ENCODE measurements at places on chromosomes 11 and 22. TPM values are rescaled to one million over a fixed set of nuclear protein-coding genes. Genes with fewer than 3 reads are reported as not detected.

GRCh38 chr11:90321018-90321417 lies 98.2 kb upstream of the CHORDC1 start:
- H3K27ac ChIP-seq: no peak overlapping the region
- H3K27me3 ChIP-seq: no peaks in the 10 kb centered on the region
- no peak for DNase-seq
- no peak overlapping the region for H3K4me3 ChIP-seq
- no peaks in the 10 kb centered on the region for H3K4me1 ChIP-seq

DNA sequence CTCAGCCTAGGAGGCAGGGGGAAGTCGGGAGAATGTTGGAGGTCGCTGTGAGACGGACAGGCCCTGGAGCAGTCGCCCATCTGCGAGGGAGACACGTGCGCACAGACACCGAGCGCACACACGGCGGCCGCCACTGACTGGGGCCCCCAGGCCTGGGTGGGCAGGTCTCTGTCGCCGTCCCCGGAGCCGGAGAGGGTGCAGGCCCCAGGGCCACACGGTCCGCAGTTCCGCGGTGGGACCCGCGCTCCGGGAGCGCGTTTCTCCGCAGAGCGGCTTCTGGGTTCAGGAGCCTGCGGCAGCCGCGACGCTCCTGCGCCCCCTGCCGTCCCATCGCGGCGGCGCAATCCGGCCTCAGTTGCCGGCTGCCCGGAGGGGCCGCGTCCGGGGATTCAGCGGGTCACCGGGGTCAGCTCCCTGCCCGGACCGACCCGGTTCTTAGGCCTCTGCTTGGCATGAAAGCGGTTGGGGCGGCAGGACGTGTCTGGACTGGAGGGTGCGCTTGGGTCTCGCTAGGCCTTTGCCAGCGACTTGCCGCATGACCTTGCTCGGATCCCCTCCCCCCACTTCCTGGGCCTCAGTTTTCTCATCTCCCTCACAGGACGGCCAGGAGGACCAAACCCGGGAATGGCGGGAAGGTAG lies 31.2 kb downstream of the PDE2A start:
- H3K27ac ChIP-seq: peak overlapping the region; percentile 25
- H3K27me3 ChIP-seq: peaks cover 23% of the 10 kb centered on the region
- no peaks in the 10 kb centered on the region for H3K36me3 ChIP-seq

GRCh38 chr11:61749591-61750217 lies 2.7 kb upstream of the MYRF start:
- H3K4me1 ChIP-seq: peaks cover 3% of the 10 kb centered on the region
- no peaks in the 10 kb centered on the region for H3K36me3 ChIP-seq
- H3K27ac ChIP-seq: no peak overlapping the region
- no peaks in the 10 kb centered on the region for H3K27me3 ChIP-seq
- no peak overlapping the region for H3K4me3 ChIP-seq

Gene POLA2
- total RNA-seq: 9.7 TPM

Gene OLFML1
- 28.1 TPM for total RNA-seq

DNA sequence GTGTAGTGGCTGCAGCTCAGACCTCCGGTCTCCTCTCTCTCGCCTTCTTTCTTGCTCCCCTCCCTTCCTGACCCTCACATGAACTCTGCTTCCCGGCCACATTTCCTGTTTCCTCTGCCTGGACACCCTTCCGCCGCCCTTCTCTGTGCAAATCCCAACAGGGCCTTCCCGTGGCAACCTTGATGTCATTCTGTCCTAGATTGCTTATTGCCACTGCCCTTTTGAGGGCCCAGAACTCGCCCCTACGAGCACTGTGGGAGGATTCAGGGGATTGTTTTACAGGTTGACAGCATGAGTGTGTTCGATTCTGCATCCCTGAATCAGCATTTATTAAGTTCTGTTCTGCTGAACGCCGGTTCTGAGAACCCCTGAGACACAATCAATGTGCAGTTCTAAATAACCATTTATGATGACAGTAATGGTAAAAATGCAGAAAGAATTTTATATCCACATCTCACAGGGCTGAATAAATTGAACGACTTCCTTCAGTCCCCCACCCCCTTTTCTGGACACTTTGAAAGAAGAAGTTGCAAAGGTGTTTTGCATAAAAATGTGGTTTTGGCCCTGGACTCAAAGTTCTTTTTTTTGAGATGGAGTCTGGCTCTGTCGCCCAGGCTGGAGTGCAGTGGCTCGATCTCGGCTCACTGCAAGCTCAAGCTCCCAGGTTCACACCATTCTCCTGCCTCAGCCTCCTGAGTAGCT lies 6.4 kb downstream of the BATF2 start:
- H3K4me1 ChIP-seq: no peaks in the 10 kb centered on the region
- no peak overlapping the region for H3K4me3 ChIP-seq
- peak; percentile 85 for DNase-seq
- peaks cover 3% of the 10 kb centered on the region for H3K36me3 ChIP-seq
- peak overlapping the region; percentile 73 for H3K27ac ChIP-seq
- H3K27me3 ChIP-seq: no peaks in the 10 kb centered on the region

GRCh38 chr22:43750751-43751150 lies 61.4 kb downstream of the EFCAB6 start:
- no peak overlapping the region for H3K27ac ChIP-seq
- no peak for DNase-seq
- H3K27me3 ChIP-seq: no peaks in the 10 kb centered on the region
- no peak overlapping the region for H3K4me3 ChIP-seq
- no peaks in the 10 kb centered on the region for H3K4me1 ChIP-seq
- H3K36me3 ChIP-seq: no peaks in the 10 kb centered on the region

GRCh38 chr22:50016988-50017700 lies 4.6 kb upstream of the IL17REL start:
- no peak for DNase-seq
- H3K4me3 ChIP-seq: no peak overlapping the region
- no peak overlapping the region for H3K27ac ChIP-seq
- H3K27me3 ChIP-seq: peaks cover 48% of the 10 kb centered on the region
- H3K36me3 ChIP-seq: no peaks in the 10 kb centered on the region
- H3K4me1 ChIP-seq: no peaks in the 10 kb centered on the region

All from lung (tissue), 17 donors.